ENCODE measurements at places on chromosomes 12 and 14. TPM values are rescaled to one million over a fixed set of nuclear protein-coding genes. Genes with fewer than 3 reads are reported as not detected.

Gene CLMN
- total RNA-seq = 9.7 TPM

Gene CLEC2A
- not detected for total RNA-seq

Gene TAS2R7
- total RNA-seq = 0.98 TPM

Gene ADAMTS20
- not detected for total RNA-seq

Gene ERP27
- total RNA-seq = 25.0 TPM
